ENCODE measurements at places on chromosomes 12 and 14.

GRCh38 chr12:113136128-113136989 is 798 bp upstream of the RASAL1 start:
- DNase-seq, result no peak

- no peak for DNase-seq
Measured at GRCh38 chr12:78210894-78211302, 380.2 kb downstream of the NAV3 start.

GRCh38 chr12:6822426-6823135 is 960 bp downstream of the GPR162 start:
- DNase-seq, result no peak

DNA sequence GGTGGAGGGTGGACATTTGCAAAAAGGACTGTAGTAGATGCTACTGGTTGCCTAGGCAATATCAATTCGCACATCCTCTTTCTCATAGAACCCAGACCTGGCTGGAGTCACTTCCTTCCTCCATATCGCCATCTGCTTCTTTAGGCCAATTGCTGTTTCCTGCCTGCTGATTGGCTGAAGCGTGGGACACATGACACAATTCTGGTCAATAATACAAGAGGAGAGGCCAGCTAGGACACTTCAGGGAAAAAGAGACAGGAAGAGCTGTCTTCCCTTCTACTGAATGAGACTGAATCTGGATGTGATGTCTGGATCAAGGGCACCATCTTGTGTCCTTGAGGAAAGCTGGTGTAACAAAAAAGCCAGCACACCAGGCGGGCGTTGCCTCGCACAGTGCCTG is 53.8 kb downstream of the TRPV4 start:
- peak; percentile 49 for DNase-seq

- no peak for DNase-seq
Measured at GRCh38 chr14:81005540-81006228, 50.3 kb downstream of the TSHR start.

DNA sequence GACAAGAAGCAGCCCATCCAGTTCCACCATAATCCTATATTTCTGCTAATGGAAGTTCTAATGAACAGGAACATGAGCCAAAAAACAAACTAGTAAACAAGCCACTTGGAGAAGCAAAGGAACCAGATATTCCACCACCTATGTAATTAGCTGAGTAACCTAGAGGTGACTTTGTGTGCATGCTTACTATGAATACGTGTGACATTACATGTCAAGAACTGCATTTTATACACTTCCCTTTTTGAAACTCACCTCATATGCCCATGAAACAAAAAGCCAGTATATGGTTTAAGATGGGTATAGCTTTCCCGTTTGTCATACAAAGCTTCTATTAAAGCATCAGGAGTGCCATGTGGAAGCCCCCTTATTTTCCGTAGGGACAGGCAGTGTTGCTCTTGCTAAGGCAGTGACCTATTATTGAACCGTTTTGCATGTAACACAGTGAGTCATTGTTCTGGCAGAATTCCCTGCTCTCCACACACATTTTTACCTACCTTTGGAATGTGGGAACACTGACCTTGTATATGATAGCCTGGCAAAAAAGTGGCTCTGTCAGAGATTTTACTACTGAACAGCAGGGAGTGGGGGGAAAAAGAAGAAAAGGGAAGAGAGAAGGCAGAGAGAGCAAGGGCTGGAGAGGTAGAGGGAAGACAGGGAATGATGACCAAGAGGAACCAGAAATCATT is 34.8 kb upstream of the FRMD6 start:
- peak; percentile 10 for DNase-seq

DNA sequence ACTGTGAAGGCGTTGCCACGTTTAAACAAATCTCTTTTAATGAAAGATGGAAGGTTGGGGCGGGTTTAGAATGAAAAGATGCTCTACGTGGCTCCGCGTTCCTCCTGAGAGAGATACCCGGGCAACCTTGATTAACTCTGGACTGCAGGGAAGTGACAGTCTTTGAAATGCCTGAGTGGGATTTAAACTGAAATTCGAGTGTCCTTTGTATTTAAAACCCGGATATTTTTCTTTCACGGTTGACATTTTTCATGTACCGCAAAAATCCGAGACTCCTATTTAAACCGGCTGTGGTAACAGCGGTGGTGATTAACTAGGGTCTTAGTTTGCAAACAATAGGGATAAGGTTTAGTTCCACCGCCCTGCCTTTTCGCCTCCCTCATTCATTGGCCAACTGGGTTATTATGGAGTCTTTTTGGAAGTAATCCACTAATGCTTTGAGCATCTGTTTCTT is 707 bp downstream of the G2E3 start:
- peak; percentile 40 for DNase-seq

DNA sequence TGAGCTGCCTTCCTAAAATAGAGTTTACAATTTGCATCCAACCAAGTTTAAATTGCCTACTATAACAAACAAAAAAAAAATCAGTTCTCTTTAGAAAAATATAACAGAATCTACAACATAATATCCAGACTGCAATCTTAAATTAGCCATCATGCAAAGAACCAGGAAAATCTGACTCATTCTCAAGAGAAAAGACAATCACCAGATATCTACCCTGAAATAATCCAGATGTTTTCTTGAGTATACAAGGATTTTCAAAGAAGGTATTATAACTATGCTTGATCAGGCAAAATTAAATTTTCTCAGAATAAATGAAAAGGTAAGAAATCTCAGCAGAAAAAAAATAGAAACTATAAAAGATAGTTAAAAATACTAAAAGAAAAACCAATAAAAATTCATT is 115.6 kb downstream of the CCER1 start:
- no peak for DNase-seq

GRCh38 chr12:67916266-67916970 is 72.8 kb upstream of the IFNG-AS1 start:
- DNase-seq, result no peak

DNA sequence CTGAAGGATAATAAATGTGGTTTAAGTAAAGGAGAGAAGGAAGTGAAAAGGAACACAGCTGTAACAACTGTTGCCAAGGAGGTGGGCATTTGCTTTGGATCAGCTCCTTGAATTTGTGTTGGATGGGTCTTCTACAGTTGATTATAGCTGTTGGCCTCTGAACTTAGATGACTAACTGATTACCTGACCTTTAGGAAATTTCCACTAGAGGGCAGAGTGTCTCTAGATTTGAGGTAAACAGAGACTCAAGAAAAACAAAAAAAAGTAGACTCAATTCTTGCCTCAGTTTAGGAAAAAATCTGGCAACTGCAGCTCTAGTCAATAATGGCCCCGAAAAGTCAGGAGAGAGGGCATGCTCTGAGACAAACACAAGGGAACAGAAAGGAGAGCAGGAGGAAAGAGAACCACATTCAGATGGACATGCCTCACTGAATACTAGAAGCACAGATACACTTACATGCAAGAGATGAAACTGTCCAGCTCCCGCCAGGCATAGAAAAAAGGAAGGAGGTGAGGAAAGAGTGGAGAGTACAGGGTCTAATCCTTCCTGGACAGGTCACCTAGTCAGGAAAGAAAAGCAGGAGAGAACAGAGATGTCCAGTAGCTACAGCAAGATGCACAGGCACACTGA is 20.6 kb downstream of the COX14 start:
- DNase-seq, result no peak

GRCh38 chr12:71069311-71069710 is 88.5 kb downstream of the TSPAN8 start:
- no peak for DNase-seq

DNA sequence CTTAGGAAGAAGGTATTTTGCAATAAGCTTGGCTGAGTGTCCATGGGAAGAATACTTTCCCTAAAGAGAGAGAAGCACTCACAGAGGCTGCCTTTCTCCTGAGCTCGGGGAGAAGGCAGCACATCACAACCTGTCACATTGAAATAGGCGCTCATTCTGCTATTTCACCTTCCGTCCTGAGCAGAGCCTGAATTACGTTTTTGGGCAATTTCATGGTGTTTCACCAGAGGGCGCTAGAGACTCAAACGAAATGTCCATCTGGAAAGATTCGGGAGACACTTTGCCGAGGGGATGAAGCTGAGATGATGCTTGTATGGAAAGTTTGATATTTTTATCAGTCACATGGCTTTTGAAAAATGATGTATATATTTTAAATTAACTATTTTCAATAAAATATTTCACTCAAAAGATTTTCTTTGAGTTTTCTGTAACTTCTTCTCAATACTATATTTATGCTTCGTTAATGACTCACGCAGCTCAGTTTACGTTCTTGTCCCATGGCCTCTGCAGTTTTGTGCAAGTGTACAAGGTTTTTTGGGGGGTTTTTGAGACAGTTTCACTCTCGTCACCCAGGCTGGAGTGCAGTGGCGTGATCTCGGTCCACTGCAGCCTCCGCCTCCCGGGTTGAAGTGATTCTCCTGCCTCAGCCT is 17.4 kb upstream of the B4GALNT3 start:
- DNase-seq, result no peak

- DNase-seq, result no peak
Measured at GRCh38 chr14:95520346-95520745, 3.9 kb upstream of the SYNE3 start.

DNA sequence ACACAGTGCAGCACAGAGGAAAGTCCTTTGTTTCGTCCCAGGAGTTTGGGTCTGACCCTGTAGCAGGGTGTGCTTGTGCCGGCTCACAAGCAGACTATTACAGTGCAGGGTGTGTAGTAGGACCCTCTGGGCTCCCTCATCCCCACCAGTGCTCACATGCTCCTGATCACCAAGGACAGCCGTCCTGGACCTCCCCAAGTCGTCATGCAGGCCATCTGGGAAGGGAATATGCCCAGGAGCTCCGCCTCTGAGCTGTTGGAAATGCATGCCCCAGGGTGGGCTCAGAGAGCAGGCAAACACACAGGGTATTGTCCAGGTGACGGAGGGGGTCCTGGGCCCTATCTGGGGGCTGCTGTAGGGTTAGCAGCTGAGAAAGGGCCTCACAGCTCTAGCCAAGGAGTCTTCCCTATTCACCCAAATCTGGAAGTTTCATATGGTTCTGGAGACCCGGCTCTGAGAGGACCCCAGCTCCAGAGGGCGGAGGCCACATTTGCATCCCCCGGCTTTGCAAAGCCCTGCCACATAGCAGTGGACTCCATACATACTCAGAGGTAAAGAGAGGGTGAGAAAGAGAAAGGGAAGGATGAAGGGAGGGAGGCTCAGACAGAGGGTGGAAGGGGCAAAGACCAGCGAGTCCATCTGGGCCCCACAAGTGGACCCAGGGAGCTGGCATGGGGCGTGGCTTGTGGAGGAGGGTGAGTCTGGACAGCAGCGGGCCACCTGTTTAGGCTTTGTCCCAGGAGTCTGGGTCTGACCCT is 53.5 kb upstream of the PPP2R5C start:
- no peak for DNase-seq

GRCh38 chr12:113462117-113462774 is 9.4 kb downstream of the LHX5 start:
- DNase-seq, result peak; percentile 86

- DNase-seq, result no peak
Measured at GRCh38 chr12:111089616-111090015, 169.2 kb upstream of the MYL2 start.

DNA sequence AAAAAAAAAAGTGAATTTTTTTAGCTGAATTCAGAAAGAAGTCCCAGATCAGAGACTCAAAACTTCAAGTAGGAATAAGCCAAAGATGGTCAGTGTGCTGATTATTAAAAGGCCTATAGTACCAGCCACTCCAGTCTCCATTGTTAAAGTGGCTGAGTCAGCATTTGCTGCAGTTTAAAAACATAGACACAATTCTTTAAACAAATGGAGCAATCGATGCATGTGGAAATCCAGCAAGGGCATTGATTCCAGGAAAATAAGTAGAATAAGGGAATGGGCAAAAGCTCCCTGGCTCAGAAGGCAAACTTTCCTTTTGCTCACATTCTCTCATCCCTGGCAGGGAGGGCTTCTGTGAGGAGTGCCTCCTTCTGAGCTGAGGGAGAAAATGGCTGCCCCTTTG is 317.6 kb downstream of the LRIG3 start:
- no peak for DNase-seq

GRCh38 chr12:32039917-32040575 is 66.6 kb upstream of the BICD1 start:
- DNase-seq, result no peak

DNA sequence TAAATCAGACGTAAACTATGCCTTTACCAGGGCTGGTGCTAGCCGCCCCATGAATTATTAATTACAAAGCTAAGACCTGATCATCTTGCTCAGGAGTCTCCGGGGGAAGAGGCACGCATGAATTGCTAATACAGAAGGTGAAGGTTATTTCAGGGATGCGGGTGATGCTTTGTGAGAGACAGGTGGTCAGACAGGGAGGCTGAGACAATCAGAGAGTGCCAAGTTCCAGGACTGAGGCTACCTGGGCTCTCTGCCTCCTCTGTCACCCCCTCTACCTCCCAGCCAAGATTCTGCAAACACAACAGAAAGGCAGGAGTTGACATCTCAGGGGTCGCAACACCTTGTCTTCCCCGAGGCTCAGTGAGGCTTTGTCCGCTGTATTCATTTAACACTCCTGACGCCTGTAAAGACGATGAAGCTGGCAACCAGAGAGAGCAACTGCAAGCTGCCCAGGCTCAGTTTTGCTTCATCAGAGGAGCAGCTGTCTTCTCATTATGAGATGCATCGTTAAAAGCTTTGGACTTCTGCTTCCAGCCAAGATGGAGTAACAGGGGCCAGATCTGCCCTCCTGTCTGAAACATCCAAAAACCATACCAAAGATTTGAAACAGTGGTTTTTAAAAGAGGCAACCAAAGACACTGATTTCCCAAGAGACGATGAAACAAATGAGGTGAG is 46.6 kb downstream of the PRIMA1 start:
- no peak for DNase-seq

- DNase-seq, result no peak
Measured at GRCh38 chr14:56552615-56553014, 27.0 kb upstream of the TMEM260 start.

GRCh38 chr12:96986883-96987523 is 79.9 kb downstream of the NEDD1 start:
- peak; percentile 20 for DNase-seq

- DNase-seq, result no peak
Measured at GRCh38 chr14:89206389-89207031, 210.5 kb downstream of the FOXN3 start.

DNA sequence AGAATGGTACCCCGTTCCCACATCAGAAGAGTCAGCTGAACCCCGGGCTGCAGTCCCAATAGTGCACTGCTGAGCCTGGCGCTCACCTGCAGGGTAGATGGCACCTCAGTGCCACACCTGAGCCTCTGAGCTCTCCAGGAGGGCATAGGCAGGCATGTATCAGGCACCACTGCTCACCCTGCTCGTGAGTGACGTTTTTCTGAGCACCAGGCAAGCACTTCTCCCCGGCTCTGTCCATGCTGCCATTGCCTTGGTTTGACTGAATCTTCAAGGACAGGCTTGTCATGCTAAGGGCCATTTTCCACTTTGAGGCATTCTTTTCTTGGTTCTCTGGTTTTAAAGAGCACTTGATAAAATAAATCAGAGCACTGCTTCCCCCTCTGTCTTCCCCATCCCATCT is 161.6 kb upstream of the PRMT8 start:
- DNase-seq, result no peak
